ENCODE measurements at places on chromosomes 3 and 15.
A peak's percentile ranks its signal among the peaks of the same experiment; 100 is the strongest.

DNA sequence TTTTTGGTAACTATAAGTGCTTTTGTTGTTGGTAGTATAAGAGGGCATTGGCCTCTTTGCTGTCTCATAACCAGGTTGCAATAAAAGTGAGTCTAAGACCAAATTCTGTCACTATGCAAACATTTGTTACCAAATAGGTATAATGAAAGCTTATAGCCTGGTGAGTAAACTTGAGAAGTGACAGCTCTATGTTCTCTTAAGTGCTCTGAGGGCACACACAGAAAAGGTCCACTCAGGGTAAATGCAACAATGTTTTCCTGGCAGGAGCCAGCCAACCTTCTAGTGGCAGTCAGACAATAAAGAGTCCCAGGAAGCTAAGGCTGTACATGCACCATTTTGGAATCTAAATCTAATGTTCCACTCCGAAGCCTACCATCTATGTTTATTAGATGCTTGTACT, 262.1 kb upstream of the TGFBR2 start:
- H3K4me1 ChIP-seq = no peaks in the 10 kb centered on the region
- DNase-seq = no peak
- peak overlapping the region; percentile 90 for H3K27ac ChIP-seq
- no peak overlapping the region for H3K4me3 ChIP-seq
- no peaks in the 10 kb centered on the region for H3K36me3 ChIP-seq

- H3K4me1 ChIP-seq = peaks cover 8% of the 10 kb centered on the region
- H3K4me3 ChIP-seq = peak within 1 kb of the TSS; percentile 47
- DNase-seq = peak; percentile 84
- H3K27ac ChIP-seq = no peak within 1 kb of the TSS
- H3K27me3 ChIP-seq = no peaks in the 10 kb centered on the region
Observed at GRCh38 chr3:120284747-120285507, at the start of gene GPR156. TSS of gene GPR156 (minus strand) at chr3:120285222. CDS start at chr3:120244098, 41,124 bp downstream.

DNA sequence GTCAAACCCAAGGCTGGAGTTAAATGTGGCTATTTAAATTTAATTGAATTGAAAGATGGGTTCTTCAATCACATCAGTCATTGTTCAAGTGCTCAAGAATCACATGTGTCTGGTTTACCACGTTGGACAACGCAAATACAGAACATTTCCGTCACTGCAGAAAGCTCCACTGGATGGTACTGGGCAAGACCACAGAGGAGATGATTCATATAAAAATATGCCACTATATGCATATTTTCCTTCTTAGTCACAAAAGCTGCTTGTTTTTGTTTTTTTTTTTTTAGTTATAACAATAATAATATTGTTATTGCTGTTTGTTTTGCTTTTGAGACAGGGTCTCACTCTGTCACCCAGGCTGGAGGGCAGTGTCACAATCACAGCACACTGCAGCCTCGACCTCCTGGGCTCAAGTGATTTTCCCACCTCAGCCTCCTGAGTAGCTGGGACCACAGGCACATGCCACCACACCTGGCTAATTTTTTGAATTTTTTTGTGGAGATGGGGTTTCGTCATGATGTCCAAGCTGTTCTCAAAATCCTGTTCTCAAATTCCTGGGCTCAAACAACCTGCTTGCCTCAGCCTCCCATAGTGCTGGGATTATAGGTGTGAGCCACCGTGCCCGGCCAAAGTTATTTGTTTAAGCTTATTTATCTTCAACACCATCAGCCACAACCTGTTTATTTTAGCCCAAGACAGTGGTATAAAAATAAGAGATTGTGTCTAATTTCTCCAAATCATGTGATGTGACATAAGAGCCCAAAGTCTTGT, 19.4 kb downstream of the RTP3 start:
- H3K4me3 ChIP-seq = no peak overlapping the region
- H3K4me1 ChIP-seq = no peaks in the 10 kb centered on the region
- no peak overlapping the region for H3K27ac ChIP-seq
- no peak for DNase-seq
- H3K36me3 ChIP-seq = no peaks in the 10 kb centered on the region
- no peaks in the 10 kb centered on the region for H3K27me3 ChIP-seq

- no peaks in the 10 kb centered on the region for H3K27me3 ChIP-seq
- no peak overlapping the region for H3K4me3 ChIP-seq
- no peak for DNase-seq
- H3K4me1 ChIP-seq = no peaks in the 10 kb centered on the region
- H3K27ac ChIP-seq = no peak overlapping the region
Observed at GRCh38 chr3:45785605-45786150, 10.7 kb downstream of the SLC6A20 start.

DNA sequence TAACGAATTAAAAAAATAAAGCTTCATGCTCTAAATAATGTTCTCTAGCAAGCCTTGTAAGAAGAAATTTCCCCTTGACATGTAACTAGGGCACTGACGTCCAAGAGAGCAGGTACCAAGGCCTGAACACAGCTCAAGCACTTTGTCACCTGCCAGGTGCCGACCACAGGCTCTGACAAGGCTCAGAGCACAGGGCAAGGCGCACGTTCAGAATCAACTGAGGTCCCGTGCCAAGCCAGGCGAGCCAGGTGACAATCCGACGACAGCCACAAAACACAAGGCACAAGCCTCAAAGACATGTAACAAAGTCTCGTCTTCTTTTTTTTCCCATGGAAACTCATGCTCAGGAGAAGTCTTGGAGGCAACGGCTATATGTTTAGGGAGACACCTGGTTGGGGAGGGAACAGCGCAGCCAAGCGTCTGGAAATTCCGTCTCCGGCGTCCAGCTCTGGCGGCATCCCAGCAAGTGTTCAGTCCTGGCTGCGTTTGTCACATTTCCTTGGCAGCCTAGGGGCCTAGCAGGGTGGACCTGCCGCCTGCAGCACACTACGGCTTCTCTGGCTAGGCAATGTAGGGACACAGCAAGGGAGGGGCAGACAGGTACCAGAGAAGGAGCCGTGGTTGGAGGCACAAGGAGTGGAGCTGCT, 76.7 kb downstream of the ADAMTS17 start:
- H3K27ac ChIP-seq = no peak overlapping the region
- H3K36me3 ChIP-seq = no peaks in the 10 kb centered on the region
- DNase-seq = no peak

DNA sequence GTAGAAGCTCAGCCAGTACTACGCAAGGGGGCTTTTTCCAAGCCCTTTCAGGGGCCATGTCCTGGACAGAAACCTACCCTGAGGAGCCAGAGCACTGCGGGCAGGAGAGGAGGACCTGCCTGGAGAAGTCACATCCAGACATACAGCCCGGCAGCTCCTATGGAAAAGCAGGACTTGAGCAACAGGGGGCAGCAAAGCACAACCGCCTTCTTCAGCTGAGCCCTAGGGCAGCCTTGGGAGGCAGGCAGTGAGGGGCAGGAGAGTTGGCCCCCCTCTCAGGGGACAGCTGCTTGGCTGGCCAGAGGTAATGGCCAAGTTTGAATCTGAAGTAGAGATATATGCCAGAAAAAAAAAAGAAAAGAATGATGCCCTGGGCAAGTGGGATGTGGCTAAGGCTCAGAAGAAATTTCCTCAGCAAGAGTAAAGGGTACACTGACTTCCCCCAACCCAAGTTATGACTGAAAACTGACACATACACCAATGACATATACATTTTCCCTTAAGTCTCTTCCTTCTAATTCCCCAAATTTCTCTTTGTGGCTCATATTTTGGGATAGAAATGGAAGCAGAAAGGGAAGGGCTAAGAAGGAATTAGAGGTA, 56.9 kb downstream of the CYP19A1 start:
- DNase-seq = peak; percentile 60
- no peaks in the 10 kb centered on the region for H3K36me3 ChIP-seq
- H3K4me1 ChIP-seq = peaks cover 8% of the 10 kb centered on the region
- H3K4me3 ChIP-seq = no peak overlapping the region
- H3K27me3 ChIP-seq = peaks cover 21% of the 10 kb centered on the region
- no peak overlapping the region for H3K27ac ChIP-seq

- DNase-seq = no peak
- H3K4me1 ChIP-seq = no peaks in the 10 kb centered on the region
Observed at GRCh38 chr3:19213603-19214220, 65.4 kb downstream of the KCNH8 start.

- H3K27me3 ChIP-seq = no peaks in the 10 kb centered on the region
- DNase-seq = no peak
- H3K36me3 ChIP-seq = peaks cover 25% of the 10 kb centered on the region
- no peak overlapping the region for H3K27ac ChIP-seq
Observed at GRCh38 chr15:80182611-80183261, 29.9 kb downstream of the FAH start.

- no peaks in the 10 kb centered on the region for H3K27me3 ChIP-seq
- H3K36me3 ChIP-seq = no peaks in the 10 kb centered on the region
- H3K4me3 ChIP-seq = no peak overlapping the region
- DNase-seq = no peak
- H3K27ac ChIP-seq = no peak overlapping the region
- H3K4me1 ChIP-seq = no peaks in the 10 kb centered on the region
Observed at GRCh38 chr15:59565299-59565698, 46.3 kb upstream of the GCNT3 start.

- H3K27ac ChIP-seq = no peak overlapping the region
- no peaks in the 10 kb centered on the region for H3K27me3 ChIP-seq
- no peak for DNase-seq
- no peak overlapping the region for H3K4me3 ChIP-seq
- peaks cover 46% of the 10 kb centered on the region for H3K36me3 ChIP-seq
Observed at GRCh38 chr3:136110481-136110880, 85.7 kb downstream of the MSL2 start.

- H3K27me3 ChIP-seq = no peaks in the 10 kb centered on the region
- H3K4me1 ChIP-seq = no peaks in the 10 kb centered on the region
- H3K36me3 ChIP-seq = no peaks in the 10 kb centered on the region
- H3K4me3 ChIP-seq = no peak overlapping the region
Observed at GRCh38 chr3:169169340-169169963, 494.1 kb downstream of the MECOM start.

DNA sequence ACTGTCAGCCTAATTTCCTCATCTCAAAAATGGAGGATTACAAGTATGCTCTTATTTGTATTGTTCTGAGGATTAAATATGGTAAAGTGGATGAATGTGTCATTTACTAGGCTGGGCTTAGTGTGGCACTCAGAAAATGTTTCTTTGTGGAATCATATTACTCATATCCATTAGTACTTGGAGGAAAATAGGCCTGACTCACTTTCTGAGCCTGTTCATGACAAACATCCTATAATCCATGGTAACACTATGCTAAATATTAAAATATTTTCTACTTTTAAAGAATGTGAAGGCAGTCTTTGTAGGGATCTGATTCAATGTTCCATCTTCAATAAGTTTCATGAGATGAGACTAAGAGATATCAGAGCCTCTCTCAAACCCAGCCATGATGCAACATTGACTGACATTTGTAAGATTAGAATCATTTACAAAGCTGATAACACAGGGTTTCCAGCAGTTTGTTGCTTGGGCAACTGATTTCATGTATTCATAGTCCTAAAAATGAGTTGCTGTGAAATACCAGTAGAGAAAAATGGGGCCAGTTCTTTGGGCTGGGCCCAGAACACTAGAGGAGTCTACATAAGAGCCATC, 1048.5 kb downstream of the NTRK3 start:
- H3K27me3 ChIP-seq = no peaks in the 10 kb centered on the region
- H3K36me3 ChIP-seq = no peaks in the 10 kb centered on the region
- no peak overlapping the region for H3K27ac ChIP-seq

DNA sequence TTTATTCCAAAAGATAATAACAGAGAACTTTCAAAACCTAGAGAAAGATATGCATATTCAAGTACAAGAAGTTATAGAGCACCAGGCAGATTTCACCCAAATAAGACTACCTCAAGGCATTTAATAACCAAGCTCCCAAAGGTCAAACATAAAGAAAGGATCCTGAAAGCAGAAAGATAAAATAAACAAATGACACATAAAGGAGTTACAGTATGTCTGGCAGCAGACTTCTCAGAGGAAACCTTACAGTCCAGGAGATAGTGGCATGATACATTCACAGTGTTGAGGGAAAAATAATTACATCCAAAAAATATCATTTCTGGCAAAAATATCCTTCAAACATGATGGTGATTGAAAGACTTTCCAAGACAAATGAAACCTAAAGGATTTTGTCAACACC, 185.8 kb upstream of the POU1F1 start:
- no peak overlapping the region for H3K4me3 ChIP-seq
- no peak overlapping the region for H3K27ac ChIP-seq
- no peaks in the 10 kb centered on the region for H3K27me3 ChIP-seq
- no peak for DNase-seq

DNA sequence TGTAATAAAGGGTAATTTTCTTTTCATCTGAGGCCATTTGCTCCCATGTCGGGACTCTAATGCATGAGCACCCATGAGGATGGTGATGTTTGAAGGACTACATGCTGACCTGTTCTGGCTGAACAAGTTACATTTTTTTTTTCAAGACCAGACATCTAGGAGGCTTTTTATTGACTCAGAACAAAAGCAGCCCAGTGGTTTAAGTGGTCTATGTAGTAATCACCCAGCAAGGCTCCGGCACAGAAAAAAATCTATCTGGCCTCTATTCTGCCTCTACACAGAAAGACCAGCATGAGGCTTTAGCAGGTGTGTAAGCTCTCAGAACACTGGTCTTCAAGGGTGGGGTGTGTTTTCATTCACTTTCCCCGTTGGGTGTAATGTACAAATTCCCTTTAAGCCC, 95.1 kb upstream of the ZBED2 start:
- H3K27me3 ChIP-seq = no peaks in the 10 kb centered on the region
- H3K4me3 ChIP-seq = no peak overlapping the region
- no peaks in the 10 kb centered on the region for H3K36me3 ChIP-seq
- peaks cover 5% of the 10 kb centered on the region for H3K4me1 ChIP-seq
